Stimulated activated CD4-positive, alpha-beta T cell treated with anti-CD3 and anti-CD28 coated beads, Interleukin-4, amount 100 ng/mL, for 24 hours (primary cell): ENCODE measurements at places on chromosomes 7 and 10.

- no peak for DNase-seq
These were observed 143.6 kb downstream of the GPR85 start for GRCh38 chr7:112942981-112943380.

DNA sequence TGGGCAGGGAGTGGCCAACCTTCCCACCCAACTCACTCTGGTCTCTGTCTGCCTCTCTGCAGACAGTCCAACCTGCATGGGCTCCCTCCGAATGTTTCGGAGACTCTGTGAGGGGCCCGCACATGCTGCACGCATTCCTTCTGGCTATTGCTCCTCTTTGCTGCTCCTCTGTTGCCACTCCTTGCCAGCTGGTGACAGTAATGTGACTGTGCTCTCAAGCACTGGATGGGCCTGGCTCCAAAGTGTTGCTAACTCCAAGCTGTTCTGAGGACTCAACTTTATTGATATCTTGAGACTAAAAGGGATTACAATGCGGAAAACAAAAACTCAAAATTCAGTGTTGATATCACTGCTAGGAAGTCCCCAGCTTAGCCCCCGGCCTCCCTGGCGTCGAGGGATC is 105.4 kb upstream of the KIF5B start:
- DNase-seq = no peak

DNA sequence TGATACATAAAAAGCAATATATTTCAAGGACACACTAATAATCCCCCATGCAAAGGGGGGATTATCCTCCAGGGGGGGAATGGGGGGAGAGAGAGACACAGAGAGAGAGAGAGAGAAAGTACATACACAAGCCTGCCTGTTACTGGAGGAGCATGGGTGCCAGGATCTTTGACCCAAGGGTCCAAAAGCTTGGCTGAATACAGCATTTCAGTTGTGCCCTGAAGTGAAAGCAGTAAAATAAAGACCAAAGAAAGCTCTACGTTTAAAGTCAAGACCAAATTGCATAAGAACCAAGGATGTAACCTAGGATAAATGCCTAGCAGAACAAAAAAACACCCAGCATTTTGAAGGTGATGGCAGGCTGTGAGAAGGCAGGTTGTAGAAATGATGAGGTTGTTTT is 27.8 kb upstream of the ITGB8 start:
- DNase-seq = no peak

- DNase-seq = no peak
These were observed 973.5 kb downstream of the ANKRD7 start for GRCh38 chr7:119197877-119198527.

GRCh38 chr10:127853868-127854768 is 38.6 kb downstream of the CLRN3 start:
- peak; percentile 58 for DNase-seq

- peak; percentile 69 for DNase-seq
These were observed 22.8 kb downstream of the C10orf105 start for GRCh38 chr10:71696628-71697326.

DNA sequence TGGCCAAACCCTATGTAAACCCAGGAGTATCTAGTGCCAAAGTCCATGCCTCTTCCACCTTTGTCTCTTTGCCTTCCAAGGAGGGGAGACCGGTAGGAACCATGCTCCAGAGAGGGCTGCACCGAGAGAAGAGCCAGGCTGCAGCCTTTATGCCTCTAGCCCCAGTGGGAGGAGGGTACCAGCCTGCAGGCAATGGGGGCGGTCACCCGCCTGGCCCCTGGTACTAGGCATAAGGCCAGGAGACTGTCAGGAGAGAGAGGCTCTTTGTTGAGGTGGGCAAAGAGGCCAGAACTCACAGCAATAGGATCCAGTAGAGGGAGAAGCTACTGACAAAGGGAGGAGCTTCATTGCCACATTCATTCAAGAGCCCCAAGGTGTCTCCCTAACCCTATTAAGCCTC is 146.6 kb upstream of the PDE1C start:
- DNase-seq = no peak

DNA sequence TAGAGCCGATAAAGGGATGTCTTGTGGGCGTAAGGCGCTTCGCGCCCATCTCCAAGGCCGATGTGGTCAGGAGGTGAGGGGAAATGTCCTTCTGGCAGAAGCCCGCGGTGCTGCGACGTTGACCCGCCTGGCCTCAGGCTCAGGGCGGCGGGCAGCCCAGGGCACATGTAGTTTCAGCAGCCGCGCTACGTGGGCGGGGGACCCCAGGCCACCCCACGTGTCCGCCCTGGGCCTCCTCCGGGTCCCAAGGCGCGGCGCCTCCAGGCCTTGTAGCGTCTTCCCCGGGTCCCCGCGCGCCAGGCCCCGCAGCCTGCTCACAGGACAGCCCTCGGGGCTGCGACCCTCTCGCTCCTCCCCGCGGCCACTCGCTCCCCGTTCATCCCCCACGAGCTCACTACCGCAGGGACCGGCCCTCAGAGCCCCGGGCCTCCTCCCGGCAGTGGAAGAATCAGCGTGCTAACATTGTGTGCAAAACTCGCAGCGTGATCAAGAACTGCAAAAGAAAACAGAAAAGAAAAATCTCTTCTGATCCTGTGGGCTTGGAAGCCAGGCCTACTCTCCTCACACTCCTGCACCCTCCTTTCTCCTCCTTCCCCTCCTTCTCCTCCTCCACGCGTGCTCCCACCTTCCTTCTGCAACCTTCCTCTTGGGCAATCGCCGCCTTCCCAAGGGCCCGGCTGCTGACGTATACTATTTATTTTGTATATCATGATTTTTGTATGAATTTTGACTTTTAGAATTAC is 4.4 kb upstream of the TBX20 start:
- DNase-seq = no peak

DNA sequence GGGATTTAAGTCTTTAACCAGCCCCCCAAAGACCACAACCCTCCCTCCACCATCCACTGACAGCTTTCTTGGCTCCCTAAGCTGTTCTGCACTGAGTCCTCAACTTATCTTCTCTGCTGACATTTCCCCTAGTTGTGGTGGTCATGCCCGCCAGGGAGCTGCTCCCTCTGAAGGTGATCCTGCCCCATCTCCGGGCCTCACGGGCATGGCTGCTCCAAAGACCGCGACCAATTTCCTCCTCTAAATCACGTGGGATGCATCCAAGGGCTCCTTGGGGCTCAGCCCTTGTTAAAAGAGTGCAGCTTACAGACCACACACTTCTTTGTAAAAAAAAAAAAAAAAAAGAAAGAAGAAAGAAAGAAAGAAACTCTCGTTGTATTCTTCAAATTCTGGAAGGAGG is 27.1 kb upstream of the KLF6 start:
- no peak for DNase-seq
